ENCODE measurements at places on chromosomes 2 and 18.

- DNase-seq = no peak
These were observed 81.4 kb downstream of the LYPD1 start for GRCh38 chr2:132588576-132588975.

- no peak for DNase-seq
These were observed 270.7 kb downstream of the HRH4 start for GRCh38 chr18:24731158-24731557.

DNA sequence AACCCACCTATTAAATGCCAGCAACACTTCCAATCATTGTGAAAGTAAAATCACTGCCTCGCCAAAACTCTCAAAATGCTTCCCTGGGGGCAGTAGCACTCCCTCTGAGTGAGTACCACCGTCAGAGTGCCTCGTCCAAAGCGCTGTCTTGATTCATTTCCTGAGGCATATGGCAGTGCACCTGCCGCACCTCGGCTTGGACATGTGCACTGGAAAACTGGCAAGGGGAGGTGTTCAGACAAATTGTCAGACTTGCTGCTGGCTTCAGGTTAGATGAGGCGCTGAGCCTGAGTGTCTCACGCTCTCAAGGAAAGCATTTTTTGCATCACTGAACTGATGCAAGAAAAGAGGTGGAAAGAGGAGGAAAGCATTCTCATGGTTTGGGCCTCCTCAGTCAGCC, 132.8 kb downstream of the ATL2 start:
- no peak for DNase-seq

DNA sequence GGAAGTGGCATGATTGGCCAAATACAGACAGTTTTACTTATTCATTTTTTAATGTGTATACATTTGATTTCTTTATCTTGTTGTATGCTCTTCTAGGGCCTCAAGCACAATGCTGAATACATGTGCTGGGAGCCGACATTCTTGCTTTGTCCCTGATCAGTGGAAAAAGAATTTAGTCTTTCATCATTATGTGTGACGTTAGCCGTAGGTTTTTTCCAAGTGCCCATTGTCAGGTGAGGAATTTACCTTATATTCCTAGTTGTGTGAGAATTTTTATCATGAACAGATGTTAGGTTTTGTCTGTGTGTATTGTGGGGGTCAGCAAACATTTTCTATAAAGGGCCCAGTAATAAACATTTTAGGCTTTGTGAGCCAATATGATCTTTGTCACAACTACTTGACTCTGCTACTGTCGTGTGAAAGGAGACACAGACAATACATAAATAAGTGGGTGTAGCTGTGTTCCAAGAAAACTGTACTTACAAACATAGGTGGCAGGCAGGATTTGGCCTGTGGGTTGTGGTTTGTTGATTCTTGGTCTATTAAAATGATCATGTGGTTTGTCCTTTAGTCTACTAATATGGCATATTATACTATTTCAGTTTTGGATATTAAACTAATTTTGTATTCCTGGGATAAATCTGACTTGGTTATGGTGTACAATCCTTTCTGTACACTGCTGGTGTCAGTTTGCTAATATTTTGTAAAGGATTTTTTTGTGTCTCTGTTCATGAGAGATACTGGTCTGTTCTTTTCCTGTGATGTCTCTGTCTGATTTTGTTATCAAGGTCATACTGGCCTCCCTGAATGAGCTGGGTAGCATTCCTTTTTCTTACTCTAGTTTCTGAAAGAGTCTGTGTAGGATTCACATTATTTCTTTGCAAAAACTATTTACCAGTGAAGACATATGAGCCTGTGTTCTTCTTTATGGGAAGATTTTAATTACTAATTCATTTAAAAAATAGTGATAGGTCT, 132.2 kb upstream of the SMAD7 start:
- no peak for DNase-seq

GRCh38 chr2:102138331-102138730, 4.2 kb upstream of the IL1R1 start:
- no peak for DNase-seq

- DNase-seq = no peak
These were observed 252.2 kb downstream of the HDAC4 start for GRCh38 chr2:239148495-239149200.

- DNase-seq = no peak
These were observed 118.0 kb downstream of the METTL8 start for GRCh38 chr2:171315781-171316180.

- DNase-seq = no peak
These were observed 87.0 kb downstream of the FARSB start for GRCh38 chr2:222568865-222569264.

DNA sequence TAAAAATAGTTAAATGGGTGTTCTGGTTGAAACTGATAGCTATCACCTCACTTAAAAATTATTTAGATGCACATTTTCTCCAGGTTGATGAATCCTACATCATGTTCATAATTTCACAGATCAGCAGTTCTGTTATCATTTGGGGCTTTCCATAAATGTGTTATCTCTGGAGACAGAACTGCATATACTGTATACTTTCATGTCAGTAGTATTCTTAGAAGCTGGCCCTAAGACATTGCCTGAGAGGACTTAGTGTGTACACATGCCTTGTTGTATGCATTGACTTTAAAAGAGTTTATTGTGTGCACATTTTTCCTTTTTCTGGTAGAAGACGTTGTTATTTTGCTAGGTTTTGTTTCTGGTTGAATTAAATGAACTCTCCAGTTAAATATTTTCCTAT, 41.0 kb downstream of the PIK3C3 start:
- DNase-seq = no peak

- DNase-seq = no peak
These were observed 865.1 kb upstream of the ACVR2A start for GRCh38 chr2:146979746-146980145.

DNA sequence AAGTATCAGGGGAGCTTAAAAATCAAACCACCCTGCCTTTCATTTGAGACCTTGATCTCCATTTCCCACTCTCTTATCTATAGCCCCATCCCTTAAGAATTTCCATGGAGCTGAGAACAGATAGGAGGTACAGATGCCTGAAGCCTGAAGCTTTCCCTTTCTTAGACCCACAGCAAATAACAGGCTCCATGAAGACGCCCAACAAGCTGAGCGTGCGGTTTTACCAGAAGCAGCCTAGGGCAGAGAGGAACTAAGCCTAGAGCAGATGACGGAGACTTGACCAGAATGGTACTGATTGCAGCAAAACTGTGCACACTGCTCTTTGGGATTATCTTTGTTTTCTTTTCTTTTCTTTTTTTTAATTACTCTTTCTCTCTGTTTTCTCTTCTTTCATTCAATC, 1.7 kb upstream of the ERBB4 start:
- DNase-seq = no peak

DNA sequence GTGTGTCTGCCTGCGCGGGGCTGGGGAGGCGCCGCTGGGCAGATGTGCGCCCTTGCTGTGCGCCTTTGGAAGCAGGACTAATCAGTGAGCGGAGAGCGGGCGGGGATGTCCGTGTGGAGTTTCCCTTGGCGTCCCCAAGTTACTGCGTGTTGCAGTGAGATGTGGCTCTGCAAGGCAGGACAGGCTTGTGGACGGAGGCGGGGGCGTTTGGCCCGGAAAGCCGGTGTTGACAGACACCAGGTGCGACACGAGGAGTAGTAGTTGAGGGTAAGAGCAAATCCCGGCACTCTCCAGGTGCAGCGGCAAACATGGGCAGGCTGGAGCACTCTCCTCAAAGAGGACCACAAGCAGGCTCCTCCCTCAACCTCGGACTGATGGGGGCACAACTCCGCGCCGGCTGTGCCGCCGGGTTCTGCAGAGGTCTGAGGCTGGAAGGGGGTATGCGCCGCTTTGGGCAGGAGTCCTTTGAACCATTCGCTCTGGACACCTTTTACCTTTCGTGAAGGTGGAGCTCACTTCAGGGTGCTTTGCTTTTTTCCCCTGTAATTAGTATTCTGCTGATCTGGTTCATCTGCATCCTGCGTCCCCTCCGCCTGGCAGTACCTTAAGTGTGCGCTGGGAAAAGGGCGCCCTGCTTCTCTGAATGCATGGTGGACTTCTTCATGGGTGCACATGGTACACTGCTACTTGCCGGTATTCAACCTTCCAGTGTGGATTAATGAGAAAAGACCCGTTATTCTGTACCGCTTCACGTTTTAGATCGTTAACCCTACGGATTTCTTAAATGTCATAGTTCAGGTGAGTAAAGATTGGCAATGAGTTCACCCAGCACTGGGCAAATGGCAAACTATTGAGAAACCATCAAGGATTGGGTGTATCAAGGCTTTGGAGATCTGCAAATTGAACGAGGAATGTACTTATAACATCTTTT, 608 bp downstream of the CDH7 start:
- DNase-seq = no peak

GRCh38 chr18:35026407-35027061, 14.7 kb upstream of the MAPRE2 start:
- DNase-seq = no peak

DNA sequence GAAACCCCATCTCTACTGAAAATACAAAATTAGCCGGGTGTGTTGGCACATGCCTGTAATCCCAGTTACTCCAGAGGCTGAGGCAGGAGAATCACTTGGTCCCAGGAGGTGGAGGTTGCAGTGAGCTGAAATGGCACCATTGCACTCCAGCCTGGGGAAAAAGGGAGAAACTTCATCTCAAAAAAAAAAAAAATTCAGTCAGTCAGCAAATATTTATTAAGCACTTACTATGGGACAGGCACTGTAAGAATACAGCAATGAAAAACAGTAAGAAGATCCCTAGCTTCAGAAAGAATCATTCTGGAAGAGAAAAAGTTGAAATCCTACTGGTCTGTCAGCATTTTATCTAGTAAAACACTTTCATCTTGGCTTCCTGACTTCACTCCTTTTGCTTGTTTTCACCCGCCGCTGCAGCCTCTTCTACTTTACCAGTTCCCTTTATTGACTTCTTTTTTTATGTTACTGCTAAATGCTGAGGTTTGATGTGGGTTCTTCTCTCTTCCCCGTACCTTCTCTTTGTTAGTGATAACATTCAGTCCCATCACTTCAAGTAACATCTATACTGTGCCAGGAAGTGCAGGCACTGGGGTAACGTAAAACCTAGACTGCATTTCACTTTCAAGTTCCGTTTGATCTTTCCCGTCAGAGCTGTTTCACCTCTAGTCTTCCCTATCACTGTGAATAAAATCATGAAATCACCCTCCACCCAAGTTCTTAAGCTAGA, 10.8 kb upstream of the TAF4B start:
- DNase-seq = no peak

DNA sequence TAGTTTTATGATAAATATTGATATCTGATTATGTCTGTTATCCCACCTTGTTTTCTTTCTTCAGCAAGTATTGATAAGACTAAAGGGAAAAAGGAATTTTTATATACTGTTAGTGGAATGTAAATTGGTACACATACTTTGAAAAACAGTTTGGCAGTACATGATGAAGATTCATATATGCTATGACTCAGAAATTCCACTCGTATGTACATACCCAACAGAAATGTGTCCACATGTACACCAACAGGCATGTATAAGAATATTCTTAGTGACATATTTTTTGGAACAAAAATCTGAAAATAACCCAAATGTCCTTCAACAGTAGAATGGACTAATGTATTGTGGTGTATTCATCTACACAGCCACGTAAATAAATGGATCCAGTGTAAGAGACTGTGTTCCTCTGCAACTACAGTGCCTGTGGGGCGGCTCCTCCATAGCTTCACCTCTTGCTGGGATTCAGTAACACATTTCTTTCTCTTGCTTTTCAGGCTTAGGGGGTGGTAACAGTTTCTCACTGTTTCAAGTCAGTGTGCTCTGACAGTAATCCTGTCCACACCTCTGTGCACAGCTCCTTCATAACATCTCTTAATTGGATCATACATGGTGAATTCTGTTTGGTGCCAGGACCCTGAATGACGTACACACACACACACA, 35.5 kb upstream of the ALMS1 start:
- no peak for DNase-seq

DNA sequence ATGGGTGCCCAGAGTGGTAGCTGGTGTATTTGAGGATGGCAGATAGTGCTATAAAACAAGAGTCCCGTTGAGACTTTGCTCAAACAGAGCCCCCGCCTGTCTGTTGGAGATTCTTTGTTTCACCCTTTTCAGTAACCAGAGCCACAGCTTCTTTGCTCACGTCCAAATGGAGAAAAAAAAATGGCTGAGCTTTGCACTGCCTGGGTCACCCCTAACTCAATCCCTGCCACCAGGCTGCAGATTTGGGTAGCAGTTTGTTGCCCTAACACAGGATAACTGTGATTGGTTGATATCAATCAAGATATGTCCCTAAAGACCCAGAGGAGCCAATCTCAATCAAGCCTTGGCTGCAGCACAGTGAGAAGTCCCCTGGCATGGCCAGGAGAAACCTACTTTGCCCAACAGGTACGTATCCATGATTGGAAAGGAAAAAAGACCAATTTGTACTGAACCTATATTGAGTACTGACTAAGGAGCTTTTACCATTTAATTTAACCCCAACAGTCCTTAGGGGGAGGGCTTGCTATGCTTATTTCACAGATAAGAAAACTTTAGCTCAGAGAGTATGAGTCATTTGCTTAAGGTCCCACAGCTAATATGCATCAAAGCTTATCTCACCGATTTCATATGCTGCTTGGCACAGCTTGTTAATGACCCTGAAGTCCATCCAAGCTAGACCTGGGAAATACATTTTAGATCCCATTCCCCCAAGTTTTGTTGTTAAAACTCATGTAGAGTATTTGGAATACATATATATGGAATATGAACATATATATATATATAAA, 72.0 kb upstream of the SH3BP4 start:
- DNase-seq = no peak

- no peak for DNase-seq
These were observed 7.6 kb downstream of the BCL2 start for GRCh38 chr18:63312019-63312409.

- no peak for DNase-seq
These were observed 301.2 kb downstream of the AGPS start for GRCh38 chr2:177693658-177694339.

GRCh38 chr2:127614246-127614645, 31.7 kb upstream of the GPR17 start:
- no peak for DNase-seq

GRCh38 chr2:109128048-109128615, 873 bp upstream of the SH3RF3 start:
- peak; percentile 92 for DNase-seq

GRCh38 chr2:241364781-241365180, 8.7 kb downstream of the FARP2 start:
- DNase-seq = no peak

DNA sequence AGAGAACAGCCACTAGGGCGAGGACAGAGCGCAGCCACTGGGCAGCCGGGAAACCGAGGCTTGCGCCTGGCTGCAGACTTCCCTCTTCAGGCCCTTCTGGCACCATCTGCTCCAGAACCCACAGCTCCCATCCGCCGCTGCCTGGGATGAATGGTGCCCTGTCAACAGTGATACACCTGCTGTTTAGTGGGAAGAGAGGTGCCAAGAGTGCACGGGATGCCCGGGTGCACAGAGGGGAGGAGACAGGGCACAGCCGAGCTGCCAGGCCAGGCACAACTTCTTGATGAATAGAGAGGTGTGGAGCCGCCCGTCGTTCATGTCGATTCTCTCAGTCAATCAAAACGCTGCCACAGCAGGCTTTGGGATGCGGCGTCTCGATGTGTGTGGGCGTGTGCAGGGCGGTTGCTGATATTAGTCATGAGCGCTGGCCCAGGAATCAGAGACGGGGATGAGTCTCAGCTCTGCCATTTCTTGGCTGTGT, 39.5 kb downstream of the RRM2 start:
- no peak for DNase-seq

All from HEK293T (cell line).